Fibroblast of gingiva (primary cell): ENCODE measurements at places on chromosomes 6 and 20.

- DNase-seq, result no peak
These were observed 73.0 kb upstream of the KCNG1 start for GRCh38 chr20:51095633-51096521.

- no peak for DNase-seq
These were observed 104.0 kb downstream of the RTN4IP1 start for GRCh38 chr6:106525107-106525881.

- peak; percentile 61 for DNase-seq
These were observed 43.1 kb downstream of the POPDC3 start for GRCh38 chr6:105136431-105137350.

- peak; percentile 36 for DNase-seq
These were observed 7.0 kb upstream of the PLTP start for GRCh38 chr20:45918779-45919537.

GRCh38 chr6:157892363-157892877 lies 69.4 kb downstream of the SNX9 start:
- no peak for DNase-seq

- no peak for DNase-seq
These were observed 152.9 kb upstream of the DST start for GRCh38 chr6:56795466-56796195.

GRCh38 chr6:106512048-106512967 lies 117.0 kb downstream of the RTN4IP1 start:
- DNase-seq, result peak; percentile 59

DNA sequence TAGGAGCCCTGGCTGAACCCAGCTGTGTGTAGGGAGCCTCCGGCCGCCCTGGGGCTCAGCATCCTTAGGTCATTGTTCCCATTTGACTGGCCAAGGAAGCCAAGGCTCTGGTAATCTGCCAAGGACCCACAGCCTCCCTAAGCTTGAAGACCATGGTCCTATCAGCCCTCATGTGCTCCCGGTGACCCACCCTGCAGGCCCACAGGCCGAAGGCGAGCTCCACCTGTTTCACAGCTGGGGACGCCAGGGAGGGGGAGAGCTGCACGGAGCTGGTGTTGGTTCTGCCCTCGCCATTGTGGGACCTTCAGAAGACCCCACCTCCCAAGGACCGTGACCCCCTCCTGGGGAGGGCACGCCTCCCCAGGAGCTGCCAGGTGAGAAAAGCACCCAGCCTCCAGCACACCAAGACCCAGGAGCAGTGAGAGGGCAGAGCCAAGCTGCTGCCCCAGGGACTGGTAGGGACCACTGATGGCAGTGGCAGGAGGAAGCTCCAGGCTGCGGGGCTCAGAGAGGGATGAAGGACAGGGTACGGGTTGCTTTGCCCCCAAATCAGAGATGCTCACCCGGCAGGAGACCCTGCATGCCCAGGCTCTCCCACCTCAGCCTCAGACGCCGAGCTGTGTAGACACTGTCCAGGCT lies 30.7 kb upstream of the MRGBP start:
- no peak for DNase-seq

GRCh38 chr20:24089576-24089975 lies 101.0 kb upstream of the GGTLC1 start:
- no peak for DNase-seq

GRCh38 chr6:136465766-136466303 lies 84.4 kb downstream of the MAP7 start:
- no peak for DNase-seq

- no peak for DNase-seq
These were observed 123.1 kb downstream of the OLIG3 start for GRCh38 chr6:137370871-137371633.

DNA sequence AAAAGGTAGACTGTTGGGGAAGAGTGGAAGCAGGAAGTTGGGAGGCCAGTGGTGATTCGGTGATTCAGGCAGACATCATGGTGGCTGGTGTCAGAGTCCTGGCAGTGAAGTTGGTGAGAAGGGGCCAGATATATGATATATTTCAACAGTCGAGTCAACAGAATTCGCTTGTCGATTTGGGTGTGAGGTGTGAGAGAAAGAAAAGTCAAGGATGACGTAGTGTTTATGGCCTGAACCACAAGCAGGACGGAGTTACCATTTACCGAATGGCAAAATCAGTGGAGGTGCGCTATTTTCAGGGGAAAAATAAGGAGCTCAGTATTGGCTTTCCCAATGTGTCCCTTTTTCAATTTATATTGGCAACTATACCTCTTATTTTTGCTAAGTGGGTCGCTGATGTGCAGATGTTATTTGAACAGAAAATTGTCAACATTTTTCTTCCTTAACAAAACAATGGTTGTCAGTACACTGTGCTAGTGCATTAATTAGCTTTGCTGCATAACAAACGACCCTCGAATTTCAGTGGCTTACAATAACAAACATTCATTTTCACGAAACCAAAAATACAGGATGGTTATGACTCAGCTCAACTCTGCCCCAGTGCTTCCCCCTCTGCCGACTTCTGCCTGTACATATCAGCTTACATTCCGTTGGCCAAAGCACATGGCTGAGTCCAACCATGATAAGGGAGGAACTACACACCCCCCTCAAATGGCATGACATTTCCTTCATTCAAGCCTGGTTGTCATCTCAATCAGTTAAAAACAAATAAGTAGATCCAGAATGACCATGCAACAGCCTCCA lies 255.0 kb upstream of the ZFP64 start:
- DNase-seq, result no peak

- no peak for DNase-seq
These were observed 95.6 kb downstream of the RAMACL start for GRCh38 chr6:166490671-166491500.

DNA sequence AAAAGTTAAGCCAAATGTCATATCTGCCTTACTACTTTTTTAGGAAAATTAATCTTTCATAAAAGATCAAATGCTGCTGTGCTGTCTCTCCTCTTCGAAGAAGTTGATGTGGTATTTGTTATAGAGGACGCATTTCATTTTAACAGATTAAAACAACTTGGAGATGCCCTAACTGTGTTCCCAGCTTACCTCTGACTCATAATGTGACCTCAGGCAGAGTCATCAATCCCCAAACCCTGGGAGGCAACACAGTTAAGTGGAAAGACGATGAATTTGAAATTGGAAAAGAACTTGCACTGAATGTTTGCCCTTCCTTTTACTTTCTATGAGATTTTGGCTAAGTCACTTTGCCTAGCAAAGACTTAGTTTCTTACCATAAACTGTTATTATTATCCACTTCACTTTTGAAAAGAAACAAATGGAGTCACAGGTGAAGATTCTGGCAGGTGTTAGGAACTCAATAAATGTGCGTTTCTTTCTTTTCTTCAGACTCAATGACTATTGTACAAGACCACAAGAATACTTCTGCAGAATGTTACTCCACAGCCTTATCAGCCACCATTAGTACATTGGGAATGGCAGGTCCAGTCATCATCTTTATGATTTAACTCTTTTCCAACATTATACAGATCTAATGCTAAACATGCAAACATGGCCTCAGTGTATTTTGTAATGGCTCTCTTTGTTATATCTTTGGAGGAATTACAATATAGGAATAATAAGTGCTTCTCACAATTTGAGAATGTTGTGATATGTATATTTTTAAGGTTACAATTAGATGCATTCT lies 102.6 kb downstream of the COL21A1 start:
- DNase-seq, result peak; percentile 77

DNA sequence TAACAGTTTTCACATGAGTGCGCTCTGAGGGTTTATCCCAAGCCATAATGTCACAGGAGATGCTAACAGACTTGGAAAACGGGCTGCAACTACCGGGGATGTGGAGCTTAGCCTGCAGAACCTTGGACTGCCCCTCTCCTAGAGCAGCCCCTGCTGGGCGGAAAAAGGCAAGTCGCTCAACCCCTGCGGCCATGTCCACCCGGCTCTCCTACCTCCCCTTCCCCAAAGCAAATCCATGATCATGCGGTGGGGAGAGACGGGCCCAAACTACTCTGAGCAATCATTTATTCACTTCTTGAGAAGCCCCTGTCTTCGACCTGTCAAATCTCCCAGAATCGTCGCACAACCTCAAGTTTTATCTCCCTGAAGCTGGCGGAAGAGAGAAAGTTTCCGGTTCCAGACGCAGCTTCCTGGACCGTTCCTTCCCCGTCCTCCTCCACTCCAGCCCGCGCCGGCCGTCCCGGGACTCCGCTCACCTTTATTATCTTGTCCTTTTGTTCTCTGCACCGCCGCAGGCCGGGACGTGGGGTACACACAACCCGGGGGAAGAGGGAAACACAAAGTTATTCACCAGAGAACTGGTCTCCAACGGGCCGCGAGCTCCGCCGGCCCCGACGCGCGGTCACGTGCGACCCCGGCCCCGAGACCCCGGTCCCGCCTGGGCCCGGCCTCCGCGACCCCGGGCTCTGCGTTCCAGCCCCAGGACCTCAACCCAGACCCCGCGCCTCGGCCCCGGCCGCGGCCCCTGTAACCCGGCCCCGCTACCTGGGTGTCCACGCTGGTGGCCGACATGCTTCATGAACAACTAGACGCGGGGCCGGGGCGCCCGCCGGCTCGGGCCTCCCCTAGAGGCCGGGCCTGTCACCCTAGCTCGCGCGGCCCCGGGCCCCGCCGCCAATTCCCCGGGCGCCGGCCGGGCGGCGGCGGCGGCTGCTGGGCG lies 560 bp downstream of the YTHDF1 start:
- DNase-seq, result peak; percentile 48

DNA sequence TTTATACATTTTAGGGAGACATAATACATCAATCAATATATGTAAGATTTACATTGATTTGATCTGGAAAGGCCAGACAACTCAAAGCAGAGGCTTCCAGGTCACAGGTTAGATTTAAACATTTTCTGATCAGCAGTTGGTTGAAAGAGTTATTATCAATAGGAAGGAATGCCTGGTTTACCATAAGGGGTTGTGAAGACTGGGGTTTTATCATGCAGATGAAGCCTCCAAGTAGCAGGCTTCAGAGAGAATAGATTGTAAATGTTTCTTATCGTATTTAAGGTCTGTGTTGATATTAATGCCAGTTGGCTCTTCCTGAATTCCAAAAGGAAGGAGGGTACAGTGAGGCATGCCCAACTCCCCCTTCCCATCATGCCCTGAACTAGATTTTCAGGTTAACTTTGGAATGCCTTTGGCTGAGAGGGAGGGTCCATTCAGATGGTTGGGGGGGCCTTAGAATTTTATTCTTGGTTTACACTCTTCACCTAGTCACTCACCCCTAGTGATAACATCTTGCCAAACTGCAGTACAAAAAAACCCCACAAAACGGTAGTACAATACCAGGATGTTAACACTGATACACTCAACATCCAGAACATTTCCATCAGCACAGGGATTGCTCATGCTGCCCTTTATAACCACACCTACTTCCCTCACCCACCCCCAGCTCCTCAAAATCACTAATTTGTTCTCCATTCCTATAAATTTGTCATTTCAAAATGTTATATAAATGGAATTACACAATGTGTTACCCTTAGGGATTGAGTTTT lies 259.6 kb upstream of the PLN start:
- peak; percentile 50 for DNase-seq

GRCh38 chr6:125598422-125598821 lies 151.0 kb upstream of the HEY2 start:
- peak; percentile 89 for DNase-seq

GRCh38 chr20:37299718-37300528 lies 10.5 kb downstream of the MANBAL start:
- DNase-seq, result peak; percentile 75

DNA sequence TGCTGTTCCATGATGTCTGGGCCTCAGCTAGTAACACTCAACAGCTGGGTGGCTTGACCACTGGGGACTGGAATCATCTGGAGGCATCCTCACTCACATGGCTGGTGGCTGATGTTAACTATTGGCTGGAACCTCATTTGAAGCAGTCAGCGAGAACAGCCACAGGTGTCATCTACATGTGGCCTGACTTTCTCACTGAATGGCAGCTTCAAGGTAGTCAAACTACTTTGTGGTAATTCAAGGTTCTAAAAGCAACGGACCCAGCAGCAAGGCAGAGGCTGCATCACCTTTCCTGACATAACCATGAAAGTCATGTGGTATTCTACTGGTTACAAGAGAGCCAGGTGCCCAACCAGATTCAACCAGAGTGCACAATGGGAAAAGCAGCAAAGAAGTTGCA lies 115.9 kb upstream of the DST start:
- no peak for DNase-seq

- DNase-seq, result peak; percentile 43
These were observed 535.2 kb upstream of the ID4 start for GRCh38 chr6:19301980-19302379.

DNA sequence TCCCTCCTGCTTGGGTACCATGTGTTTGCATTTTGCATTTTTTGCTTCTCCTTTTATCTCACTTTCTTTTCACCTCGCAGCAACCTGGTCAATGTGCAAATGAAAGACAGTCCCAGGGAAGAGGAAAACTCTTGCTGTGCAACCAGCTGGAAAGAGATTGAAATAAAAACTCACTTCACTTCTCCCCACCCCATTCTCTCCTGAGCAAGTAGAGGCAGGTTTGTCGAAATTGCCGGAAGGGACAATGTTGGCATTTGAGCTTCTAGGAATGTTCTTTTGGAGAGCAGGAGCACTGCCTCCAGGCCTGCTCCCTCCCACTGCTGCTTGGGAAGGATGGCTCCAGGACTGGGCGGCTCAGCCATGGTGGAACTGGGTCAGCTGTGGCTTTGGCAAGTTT lies 30.6 kb downstream of the KCNG1 start:
- DNase-seq, result no peak

DNA sequence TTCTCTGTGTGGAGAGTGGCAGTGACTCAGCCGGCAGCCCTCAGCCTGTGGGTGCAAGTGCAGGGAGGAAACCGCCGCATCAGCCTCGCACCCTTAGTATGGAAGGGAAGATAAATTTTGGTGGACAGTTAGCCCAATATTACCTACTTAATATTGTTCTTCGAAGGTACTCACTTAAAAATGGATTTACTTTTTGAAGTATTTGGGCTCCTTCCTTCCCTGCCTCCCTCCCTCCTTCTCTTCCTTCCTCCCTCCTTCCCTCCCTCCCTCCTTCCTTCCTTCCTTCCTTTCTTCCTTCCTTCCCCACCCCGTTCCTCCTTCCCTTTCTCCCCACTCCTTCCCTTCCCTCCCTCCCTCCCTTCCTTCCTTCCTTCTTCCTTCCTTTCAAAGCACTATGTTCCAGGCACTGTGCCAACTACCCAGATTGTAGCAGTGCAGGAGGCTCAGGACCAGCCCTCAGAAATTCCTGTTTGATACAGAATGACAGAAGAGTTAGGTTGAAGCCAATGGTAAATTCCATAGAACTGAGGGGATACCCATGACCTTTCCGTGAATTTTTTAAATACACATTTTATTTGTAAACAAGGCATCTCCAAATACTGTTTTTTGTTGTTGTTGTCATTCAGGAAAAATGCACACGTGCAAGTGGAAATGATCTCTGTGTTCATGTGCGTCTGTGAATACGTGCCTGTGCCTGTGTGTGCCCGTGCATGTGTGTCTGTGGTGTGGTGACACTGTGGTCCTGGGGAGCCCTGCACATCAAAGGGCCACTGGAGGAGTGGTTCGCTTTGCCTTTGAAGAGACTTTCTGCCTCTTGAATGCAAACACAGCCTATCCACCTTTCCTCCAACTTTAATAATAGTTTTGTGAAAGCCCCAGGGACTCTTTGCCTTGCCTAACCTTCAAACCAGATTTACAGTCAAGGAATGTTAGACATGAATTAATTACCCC lies 141.7 kb downstream of the EDN3 start:
- no peak for DNase-seq
